MCF 10A (cell line): ENCODE measurements at places on chromosomes 5 and 9.

- DNase-seq, result no peak
These were observed 28.3 kb downstream of the WHRN start for GRCh38 chr9:114476891-114477469.

- no peak for DNase-seq
These were observed 7.4 kb downstream of the SLC22A4 start for GRCh38 chr5:132301344-132302271.

DNA sequence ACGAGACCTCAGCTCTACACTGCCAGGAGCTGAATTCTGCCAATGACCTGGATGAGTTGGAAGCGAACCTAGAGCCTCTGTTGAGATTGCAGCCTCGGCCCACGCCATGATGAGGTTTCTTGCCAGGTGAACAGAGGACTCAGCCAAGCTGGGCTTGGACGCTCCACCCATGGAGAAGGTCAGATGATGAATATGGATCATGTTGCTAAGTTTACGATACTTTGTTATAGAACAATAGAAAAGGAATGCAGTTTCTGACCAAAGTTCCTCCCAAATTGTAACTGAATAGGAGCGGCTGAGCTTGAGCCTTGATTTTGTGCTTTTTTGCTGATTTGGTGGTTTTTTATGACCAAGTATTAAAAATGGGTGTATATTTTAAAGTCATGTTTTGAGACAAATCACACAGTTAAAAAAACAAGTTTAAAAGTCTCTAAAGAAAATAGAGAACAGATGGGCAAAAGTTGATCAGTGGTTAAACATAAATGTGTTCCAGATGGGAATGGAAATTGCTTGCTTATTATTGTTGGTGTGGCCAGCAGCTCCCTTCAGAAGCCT is 32.9 kb downstream of the ROPN1L start:
- DNase-seq, result no peak

DNA sequence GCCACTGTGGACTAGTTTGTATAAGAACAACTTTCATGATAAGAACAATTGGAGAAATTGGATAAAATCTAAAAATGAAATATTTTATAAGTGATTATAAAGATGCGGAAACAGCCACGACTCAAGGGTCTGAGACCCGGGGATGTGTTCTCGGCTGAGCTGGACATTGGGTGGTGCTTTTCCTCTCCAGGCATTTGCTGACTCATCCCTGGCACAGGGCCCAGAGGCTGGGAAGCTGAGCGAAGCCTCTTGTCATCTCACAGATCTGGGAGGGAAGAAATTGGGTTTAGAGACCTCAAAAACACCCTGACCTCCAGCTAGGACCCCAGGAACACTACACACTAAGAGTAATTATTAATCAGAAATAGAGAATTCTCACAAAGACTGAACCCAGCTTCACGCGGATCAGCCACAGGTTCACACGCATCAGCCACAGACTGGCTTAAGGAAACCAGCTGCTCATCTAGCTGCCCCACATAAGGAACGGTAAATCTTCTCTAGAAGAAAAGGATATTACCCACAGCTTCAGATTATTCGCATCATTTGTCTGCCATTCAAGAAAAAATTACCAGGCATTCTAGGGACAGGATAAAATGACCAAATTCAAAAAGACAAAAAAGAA is 2.8 kb upstream of the OR2V1 start:
- DNase-seq, result peak; percentile 95

DNA sequence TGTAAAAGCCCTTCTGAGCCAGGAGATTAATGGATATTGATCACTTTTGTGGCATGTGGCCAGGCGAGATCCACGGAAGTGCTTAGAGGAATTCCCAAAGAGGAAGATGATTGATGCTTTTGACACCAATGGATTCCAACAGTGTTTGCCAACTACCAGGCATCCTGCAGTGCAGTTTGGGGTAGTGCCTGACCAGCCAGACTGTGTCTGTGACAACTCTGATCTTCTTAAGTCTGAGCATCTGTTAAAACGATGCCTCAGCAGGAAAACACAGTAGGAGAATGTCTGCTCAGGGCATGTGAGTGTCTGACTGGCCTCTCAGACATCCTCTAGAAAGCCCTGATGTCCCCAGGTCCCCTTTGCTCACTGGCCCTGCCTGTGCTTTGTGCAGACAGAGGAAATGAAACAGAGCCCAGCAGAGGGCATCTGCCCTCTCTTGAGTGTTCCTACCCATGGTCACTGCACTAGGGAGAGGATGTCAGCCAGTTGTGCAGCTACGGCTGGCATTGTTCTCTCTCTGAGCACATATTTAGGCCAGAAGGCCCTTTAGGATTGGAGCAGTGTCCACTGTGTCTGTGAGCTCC is 57.0 kb downstream of the TRPC7 start:
- DNase-seq, result peak; percentile 24

DNA sequence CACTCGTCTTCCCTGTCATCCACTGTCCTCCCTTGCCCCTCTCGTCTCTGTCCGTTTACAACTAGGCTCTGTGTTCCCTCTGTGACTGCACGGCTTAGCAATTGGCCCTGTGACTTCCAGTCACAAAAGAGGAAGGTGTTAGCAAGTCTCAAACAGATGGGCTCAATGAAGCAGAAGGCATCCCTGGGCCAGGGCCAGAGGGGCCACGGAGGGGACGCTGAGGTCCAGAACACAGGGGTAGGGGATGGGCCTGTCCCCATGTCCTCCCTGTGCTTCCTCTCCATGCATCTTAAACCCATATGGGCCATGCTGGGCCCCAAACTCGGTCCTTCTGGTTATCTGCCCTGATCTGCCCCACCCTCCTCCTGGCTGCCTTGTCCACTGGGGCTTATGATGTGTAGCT is at the start of gene CD72:
Gene CD72 (minus strand): TSS at position 89 of the 403 bp plus-strand sequence. CDS start 110 bp downstream, outside the sequence.
- no peak for DNase-seq

- DNase-seq, result peak; percentile 11
These were observed 368.1 kb upstream of the CTNND2 start for GRCh38 chr5:12272389-12272788.

DNA sequence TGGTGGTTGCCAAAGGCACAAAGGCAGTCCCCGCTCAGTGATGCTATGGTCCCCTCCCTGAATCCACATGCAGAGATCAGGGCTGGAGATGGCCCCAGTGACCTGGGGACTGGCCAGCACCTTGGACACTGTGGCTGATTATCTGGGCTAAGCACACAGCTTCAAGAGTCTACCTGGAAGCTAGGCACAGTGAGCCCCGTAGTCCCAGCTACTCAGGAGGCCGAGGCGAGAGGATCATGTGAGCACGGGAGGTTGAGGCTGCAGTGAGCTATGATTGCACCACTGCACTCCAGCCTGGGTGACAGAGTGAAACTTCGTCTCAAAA is 8.3 kb upstream of the SCGB3A1 start:
- DNase-seq, result no peak

DNA sequence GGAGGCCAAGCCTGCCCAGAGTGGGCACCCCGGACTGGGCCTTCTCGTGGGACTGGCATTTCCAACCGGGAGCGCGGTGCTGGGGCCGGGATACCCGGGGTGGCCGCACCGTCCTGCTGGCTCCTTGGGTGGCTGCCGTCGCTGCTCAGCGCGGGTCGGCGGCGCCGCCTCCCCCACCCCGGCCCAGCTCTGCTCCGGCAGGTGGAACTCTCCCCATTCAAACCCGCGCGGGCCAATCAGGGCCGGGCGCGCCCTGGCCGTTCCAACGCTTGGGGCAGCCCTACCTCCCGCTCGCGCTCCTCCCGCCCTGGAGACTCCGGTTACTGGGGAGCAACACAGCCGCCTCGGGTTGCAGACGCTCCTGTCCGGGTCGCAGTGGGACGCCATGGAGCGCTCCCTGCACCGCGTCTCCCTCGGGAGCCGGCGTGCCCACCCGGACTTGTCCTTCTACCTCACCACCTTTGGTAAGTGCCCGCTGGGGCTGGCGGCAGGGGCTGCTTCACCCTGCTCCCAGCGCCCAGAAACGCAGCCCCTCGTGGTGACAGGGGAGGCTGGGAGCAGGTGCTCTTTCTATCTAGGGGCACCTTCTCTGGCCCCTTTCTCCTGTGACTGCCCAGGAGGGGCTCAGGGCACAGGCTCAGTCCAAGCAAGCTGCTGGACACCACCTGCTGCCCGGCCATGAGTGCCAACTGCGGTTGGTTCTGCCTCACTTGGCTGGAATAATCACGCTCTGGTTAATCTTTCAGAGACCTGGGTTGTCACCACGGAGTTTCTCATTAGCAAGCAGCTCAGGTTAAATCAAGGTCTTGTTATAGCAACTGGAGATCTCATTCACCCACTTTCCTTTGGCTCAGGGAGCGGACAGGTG is at the start of gene RGS3:
Gene RGS3 (plus strand): TSS at position 310 of the 868 bp plus-strand sequence. CDS start 76 bp downstream, at position 386.
- DNase-seq, result peak; percentile 49
